ENCODE measurements at places on chromosomes 13 and 19.

GRCh38 chr13:21075379-21076249, 14.2 kb upstream of the LATS2 start:
- no peak for DNase-seq

- DNase-seq, result no peak
These were observed 109.4 kb downstream of the RFC3 start for GRCh38 chr13:33927315-33927714.

GRCh38 chr19:51380379-51380778, 7.4 kb downstream of the LIM2 start:
- DNase-seq, result no peak

DNA sequence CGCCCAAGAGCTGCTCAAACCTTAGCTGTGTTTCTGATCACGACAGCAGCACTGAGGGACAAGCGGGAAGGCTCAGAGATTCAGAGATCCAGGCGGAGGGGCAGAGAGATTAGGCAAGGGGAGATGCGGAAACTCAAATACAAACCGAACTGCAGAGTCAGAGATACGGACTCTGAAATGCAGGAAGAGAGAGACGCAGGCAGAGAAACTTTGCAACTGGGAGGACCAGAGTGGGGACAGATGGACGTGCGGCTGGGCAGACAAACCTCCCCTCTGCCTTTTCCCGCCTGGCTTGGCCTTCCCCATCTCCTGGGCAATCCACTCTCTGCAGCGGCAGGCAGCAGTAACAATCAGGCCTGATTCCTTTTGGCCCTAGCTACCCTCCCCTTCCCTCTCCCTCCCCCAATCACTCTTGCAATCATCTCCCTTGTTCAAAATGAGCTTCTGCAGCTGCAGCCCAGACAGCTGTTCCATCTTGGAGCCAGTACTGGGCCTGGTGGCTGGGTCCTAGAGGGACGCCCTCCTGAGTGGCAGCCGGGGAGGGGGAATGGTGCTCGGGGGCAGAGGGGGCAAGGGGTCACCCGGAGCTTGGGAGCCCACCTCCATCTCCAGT, 29.7 kb downstream of the OLFM2 start:
- no peak for DNase-seq

- no peak for DNase-seq
These were observed 199.2 kb downstream of the NALCN start for GRCh38 chr13:101217086-101217485.

GRCh38 chr13:106850973-106851650, 283.2 kb upstream of the ARGLU1 start:
- no peak for DNase-seq

- DNase-seq, result no peak
These were observed 128.1 kb upstream of the RXFP2 start for GRCh38 chr13:31611214-31611613.

DNA sequence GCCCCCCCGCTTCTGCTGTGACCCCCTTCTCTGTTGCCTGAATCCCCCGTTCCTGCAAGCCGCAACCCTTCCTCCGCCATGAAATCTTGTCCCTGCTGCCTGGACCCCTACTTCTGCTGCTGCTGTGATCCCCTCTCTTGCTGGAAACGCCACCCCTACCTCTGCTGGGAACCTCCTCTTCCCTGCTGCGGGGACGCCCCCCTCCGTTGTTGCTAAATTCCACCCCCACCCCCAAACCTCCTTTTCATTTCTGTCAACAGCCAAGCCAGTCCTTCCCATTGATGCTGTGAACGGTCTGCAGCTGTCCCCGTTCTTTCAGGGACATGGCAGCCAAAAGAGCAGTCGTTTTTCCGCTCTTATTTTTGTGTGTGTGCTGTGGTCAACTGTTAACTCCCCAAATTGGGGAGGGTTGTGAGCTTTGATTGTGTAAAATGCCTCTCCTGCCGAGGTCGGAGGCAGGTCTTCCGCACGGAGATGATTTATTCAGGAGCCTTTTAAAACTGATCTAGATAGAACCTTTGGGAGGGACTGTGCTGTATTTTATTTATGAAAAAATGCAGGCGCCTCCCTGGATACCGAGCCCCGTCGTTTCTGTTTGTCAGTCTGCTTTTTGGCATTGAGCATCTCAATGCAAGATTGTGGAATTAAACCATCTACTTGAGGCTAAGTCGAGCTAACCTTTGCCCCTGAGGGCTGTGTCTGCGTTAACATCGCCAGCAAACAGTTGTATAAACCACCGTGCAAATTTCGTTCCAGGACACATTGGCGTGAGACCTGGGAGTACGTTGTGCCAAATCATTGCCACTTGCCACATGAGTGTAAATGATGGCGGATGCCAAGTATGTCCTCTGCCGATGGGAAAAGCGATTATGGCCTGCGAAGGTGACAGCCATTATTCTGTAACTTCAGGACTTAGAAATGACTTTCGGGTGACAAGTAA, 27.9 kb upstream of the NDUFS7 start:
- no peak for DNase-seq

DNA sequence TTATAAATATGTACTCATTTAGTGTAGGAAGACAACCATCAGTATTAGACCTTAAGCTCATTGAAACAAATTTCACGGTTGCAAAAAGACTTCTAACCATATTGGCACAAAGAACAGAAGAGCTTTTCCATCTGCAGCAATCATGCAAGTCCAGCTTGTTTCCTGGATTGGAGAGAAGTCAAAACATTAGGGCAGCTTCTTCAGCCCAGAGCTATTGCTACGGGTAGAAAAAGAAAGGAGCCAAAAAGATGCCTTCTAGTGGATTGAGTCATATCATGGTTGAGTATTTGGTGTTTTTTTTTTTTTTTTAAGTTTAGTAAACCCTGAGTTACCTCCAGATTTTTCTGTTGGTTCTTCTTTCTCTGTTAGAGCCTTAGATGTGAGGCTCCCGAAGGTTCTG, 99.8 kb downstream of the WDFY2 start:
- DNase-seq, result no peak

DNA sequence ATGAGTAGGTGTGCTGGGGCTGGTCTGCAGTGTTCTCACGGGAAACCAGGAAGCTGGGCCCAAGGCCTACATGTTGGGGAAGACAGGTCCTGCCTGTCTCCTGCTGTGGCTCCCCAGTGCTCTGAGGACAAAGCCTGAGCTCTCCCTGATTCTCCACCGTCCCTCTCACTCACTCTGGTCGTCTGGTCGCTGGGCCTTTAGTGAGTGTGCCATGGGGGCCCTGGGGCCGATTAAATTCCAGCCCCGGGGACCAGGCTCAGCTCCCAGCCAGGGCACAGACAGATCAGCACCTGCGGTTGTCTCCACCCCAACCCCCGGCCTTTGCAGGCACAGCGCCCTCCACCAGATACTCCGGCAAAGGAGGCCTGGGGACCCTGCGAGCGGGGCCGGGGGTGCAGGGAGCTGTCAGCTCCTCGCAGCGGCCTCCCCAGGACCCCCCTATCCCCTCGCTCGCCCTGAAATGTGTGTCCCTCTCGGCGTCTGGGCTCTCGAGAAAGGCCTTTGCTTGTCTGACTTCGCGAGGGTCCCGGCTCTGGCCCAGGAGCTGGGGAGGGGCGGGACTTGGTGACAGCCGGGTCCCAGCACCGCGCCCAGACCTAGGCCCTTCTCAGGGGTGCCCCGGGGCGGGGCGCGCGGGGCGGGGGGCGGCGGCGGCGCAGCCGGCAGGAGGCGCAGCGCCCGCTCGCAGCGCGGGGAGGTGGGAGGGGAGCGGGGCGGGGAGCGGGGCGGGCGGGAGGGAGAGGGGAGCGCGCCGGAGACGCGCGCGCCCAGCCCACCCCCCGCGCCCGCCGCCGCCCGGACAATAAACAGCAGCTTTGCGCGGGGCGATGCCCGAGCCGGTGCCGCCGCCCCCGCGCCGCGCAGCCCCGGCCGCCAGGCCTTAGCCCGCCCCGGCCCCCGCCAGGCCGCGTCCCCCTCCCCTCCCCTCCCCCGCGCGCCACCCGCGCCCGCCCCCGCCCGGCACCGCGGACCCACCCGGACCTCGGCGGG, at the start of gene PALM:
PALM (plus strand) TSS at position 782 of the 990 bp plus-strand sequence. CDS start 212 bp downstream, outside the sequence.
- DNase-seq, result no peak

DNA sequence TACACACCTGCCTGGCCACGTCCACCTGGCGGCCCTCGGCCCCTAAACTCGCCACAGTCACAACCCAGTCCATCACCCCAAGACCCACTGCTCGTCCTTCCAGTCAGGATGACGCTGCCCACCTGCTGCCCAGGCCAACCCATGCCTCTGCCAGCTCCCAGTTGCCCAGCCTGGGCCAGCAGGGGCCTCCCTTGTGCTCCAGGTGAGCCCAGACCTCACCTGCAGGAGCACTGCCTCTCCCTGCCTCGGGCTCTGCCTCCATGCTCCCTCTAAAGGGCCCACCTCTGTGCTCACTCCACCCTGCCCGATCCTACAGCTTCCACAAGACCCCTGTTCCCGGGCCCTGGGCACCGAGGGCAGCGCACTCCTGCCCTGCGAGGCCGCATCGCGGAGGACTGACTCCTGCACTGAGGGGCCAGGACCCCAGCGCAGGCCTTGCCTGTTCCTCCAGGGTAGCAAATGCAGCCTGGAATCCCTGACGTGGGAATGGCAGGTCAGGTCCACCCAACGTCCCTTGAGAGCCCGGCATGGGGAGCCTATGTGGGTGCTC, 8.0 kb upstream of the CACTIN start:
- DNase-seq, result no peak

DNA sequence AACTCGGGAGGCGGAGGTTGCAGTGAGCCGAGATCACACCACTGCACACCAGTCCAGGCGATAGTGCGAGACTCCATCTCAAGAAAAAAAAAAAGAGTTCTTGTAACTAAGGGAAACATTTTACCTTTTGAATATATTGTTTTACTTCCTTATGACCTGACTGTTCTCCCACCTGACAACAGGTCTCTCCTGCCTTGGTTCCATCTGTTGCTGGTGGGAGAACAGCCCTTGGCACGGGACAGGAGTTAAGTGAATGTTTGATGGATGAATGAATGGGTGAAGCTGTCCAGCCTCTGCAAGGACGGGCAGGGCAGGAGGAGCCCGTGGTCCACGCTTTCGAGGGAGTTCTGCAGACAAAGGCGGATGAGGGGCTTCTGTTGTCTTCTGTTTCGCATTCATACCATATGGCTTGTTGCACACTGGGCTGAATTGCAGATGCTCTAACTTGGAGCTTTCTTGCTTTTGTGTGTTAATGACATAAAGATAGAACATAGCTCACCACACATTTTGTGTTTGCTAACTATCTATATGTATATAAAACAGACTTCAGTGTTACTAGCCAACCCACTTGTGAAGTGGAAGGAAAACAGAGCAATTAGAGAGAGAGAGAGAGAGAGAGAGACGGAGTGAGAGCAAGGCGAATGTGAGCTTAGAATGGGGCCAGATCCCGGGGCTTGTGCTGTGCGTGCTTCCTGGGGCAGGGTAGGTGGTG, 16.2 kb upstream of the CCNE1 start:
- DNase-seq, result no peak

DNA sequence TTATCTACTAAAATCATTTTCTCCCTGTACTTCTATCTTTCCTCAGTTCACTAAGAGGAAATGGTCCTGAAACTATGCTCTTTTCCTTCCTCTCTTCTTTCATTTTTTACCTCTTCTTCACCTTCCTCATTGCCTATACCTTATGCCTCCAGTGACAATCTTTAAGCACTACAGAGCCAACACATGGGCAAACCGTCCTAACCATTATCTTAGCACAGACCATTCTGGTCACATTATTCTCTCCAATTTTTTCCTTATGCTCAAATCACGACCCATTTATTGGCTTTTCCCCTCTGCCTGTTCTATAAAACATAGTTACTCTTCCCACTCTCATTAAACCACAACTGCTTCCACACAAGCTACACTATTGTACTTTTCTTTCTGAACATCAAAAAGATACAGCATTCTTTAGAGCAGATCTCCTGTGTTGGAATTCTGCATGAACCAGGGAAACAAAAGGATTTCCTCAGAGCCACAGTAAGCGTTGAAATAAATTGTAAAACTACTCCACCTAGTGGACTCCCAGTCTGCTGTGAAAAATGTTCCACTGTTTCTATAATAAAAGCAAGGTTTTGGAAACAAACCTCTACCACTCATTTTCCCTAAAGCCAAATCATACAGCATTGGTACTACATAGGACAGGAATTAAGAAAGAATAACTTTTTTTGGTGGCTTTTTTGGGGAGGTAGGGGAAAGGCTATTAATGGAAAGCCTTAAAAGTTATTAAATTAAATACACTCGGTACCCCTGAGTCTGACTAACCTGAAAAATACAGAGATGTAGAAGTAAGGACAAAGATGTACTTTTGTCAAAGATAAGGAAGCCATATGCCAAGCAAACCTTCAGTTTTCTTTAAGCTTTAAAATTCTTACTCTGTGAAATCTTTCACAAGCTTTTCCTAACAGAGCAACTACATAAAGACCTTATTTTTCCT, 19.5 kb downstream of the NUFIP1 start:
- no peak for DNase-seq

- no peak for DNase-seq
These were observed 313.2 kb downstream of the SHISA2 start for GRCh38 chr13:25738342-25739196.

GRCh38 chr19:41566001-41566400, 10.0 kb upstream of the CEACAM21 start:
- DNase-seq, result no peak

GRCh38 chr13:93714171-93714570, 487.6 kb downstream of the GPC6 start:
- DNase-seq, result no peak

- no peak for DNase-seq
These were observed 10.0 kb downstream of the MTIF3 start for GRCh38 chr13:27440408-27440807.

Data from stimulated activated naive CD4-positive, alpha-beta T cell (primary cell).